Panc1 (cell line): ENCODE measurements at places on chromosomes 6 and 20.

DNA sequence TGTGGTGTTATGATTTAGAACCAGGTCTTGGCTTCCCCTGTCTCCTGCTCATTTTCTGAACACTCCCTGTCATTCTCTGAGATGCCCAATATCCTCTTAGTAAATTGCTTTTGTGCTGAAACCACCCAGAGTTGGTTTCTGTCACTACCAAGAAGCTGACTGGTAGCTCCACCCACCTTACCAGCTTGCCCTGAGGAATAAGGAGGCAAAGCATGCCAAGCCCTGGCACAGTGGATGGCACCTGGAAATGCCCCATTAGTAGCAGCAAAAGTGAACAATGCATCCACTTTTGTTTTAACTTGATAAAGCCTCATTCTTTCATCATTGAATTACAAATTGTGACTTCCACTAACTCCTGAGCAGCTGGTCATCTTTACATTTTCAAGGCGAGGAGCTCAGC is 157.7 kb downstream of the CDC5L start:
- DNase-seq = no peak

DNA sequence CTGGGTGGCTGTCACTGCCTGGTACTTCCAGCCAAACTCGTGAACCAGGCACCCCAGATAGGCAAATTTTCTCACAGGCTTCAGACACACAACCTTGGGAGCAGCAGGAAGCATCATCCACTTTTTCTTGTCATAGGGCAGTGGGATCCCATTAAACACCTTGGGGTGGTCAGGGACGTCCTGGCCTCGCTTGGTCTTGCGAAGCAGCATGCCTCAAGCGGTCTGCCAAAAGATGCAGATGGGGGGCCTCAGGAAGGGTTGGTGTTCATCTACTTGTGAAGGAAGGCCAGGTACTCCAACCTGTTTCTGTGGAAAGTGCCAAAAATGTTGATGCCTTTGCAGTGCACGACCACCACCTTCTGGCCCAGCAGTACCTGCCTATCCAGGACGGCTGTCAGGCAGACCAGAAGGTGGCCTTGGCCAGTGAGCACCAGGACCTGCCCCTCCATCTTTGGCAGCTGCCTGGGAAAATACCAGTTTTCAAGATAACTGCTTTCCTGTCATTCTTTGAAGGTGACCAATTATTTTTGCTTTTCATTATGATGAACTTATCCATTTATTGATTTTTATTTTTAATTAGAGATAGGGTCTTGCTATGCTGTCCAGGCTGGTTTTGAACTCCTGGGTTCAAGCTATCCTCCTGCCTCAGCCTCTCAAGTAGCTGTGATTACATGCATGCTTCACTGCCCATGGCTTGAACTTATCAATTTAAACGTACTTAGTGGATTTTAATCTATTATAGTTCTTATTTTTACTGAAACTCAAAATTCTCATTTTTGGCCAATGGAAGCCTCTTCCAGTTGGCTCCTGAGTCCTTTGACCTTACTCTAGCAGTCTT is 80.1 kb downstream of the MAN1A1 start:
- DNase-seq = no peak

DNA sequence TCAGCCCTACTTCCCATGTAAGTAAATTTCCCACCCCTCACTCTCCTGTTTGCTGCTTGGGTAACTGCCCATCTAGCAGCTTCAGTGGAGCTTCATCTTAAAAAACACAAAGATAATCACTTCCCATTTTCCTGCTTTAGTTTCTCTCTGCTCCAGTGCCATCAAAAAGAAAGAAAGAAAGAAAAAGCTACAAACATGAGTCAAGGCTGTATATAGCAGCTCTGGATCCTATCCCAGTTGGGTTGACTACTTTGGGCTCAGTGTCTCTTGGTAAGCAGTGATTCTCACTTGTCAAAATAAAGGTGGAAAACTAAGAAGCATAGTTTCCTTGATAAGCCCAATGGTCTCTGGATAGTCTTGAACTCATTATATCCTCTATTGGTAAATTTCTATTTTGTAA is 48.7 kb upstream of the SRPK1 start:
- no peak for DNase-seq

DNA sequence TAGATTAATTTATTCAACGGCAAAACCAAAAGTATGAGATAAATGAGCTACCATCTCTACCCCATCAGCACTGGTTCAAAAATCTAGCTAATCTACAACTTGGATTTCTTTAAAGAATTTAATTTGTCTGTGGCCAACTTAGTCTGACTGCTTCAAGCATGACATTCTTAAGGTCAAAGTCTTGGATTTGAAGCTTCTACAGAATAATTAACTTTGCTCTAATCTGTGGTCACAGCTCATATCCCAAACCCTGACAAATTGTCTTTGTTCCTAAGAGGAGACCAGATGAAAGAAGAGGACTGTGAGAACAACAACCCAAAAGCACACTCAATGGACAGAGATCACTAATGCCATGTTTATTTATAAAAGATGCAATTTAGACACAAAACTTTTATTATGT is 166.9 kb upstream of the EPHA7 start:
- no peak for DNase-seq

DNA sequence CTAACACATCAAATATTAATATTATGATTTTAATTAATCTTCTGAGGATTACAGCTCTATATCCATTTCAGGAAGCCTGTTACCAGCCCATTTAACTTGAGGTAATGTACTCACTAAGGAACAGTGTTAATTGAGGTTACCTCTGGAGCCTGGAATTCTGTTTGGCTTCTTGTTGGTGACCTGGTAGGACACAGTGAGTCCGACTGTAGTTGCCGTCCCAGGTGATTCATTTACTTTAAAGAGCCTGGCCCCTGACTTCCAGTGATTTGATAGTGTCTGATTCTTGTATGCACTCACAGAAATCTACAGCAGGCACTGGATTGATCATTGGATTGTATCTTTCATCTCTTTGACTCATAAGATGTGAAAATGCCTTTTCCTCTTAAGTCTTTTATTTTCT is 34.0 kb downstream of the IGF2R start:
- DNase-seq = no peak

DNA sequence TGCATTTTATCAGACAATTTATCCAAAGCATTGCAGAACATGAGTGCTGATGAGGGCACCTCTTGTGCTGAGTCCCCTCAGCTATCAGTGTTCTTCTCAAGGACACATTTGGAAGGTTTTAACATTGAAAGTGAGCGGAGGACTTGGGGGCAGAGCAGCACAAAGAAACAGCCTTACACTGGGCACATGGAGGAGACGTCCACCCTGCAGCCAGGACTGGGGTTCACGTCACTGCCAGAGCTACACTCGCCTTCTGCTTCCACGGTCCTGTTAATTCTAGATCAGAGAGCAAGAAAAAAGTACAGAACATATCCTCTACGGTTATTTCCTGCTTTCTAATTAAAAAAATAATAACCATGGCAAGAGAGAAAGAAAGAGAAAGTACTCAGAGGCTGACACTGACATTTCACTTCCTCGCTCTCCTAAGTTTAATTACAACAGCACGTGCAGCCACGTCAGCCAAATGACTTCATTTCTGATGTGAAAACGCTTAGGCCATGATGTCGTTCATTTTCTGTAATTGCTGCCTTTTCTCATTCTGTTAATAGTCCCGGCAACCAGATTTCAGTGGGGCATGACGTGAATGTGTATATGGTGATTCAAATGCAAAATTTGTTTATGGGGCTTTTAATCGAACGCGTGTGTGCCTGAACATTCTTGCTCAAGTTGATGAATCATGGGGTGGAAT is 5.1 kb downstream of the PRND start:
- no peak for DNase-seq

DNA sequence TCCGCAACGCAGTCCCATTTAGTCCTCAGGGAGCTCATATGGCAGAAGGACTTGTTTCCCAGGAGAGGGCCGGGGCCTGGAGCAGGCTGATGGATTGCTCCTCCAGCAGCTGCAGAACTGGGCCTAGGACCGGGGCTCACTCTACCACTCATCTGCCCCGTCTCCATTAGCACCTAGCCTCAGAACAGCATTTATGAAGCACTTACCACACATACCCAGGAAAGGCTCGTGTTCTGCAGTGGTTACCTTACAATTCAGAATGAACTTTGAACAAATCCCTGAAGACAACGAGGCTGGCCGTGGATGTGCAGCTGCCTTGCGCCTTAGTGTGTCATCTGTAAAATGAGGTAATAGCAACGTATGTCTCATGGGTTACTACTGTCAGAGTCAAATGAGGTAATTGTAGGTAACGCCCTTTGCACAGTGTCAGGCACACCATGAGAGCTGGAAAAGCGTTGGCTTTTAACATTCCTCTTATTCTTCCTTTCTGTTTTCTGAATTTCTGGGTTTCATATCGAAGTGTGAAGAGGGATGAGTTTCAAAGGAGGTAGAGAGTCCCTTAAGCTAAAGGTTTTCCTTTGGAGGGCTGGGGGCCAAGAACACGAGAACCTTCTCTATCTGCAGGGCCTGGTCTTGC is 46.3 kb upstream of the CD93 start:
- DNase-seq = no peak
